ENCODE measurements at places on chromosomes 5 and 9.

- DNase-seq = no peak
Measured at GRCh38 chr9:134216961-134217360, 52.6 kb upstream of the RNU6ATAC start.

- DNase-seq = no peak
Measured at GRCh38 chr5:136992796-136993489, 506.2 kb downstream of the SPOCK1 start.

- DNase-seq = peak; percentile 96
Measured at GRCh38 chr9:129823935-129824601, at the start of gene TOR1A. TSS of gene TOR1A (minus strand) at chr9:129824136. CDS start at chr9:129824085, 51 bp downstream.

DNA sequence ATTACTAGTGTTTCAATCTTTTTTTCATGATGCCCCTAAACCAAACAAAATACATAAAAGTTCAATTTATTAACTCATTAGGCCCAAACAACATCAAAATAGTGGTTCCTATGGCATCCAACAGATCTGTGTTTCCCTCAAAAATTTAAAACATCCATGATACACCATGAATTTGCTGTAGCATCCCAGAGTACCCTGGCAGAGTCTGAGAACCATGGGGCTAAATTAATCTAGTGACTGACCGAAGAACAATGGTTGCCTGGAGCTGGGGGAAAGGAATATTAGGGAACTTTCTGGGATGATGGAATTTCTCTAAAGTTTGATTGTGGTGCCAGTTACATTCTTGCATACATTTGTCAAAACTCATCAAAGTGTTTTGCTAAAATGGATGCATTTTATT lies 79.5 kb upstream of the TRIO start:
- no peak for DNase-seq

DNA sequence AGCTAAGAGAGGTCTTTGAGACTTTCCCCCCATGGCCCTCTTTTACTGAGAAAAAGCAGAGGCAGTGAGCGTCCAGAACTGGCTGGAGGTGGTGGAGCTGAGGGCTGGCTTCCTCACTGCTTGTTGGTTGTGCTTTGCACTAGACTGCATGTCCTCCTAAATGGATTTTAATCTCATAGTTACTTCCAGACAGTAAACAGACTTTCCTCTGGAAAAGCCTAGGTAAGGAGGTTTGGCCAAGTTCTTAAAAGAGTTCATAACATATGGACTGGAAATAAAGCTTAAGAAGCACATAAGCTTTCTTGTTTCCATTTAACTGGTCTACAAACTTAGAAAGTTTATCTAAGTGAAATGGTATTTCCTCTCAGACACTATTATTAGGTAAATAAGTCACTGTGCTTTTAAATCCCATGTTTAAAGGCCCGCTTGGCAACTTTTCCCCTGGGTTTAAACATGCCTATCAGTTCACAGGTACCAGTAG lies 2.0 kb downstream of the ASPN start:
- no peak for DNase-seq

DNA sequence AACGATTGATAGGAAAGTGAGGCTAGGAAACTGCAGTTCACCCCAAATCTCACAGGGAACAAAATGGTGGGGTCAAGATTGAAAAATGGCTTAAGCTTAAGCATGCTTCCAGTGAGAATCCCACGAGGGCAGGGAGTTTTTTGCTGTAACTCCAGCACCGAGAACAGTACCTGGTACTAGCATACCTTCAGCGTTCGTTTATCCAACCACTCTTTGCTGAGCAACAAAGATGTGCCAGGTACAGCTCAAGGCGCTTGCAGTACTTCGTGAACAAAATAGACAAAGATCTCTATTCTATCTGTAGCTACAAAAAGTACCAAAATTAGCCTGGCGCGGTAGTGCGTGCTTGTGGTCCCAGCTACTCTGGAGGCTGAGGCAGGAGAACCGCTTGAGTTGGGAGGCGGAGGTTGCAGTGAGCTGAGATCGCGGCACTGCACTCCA lies 778 bp upstream of the PPP6C start:
- DNase-seq = no peak

DNA sequence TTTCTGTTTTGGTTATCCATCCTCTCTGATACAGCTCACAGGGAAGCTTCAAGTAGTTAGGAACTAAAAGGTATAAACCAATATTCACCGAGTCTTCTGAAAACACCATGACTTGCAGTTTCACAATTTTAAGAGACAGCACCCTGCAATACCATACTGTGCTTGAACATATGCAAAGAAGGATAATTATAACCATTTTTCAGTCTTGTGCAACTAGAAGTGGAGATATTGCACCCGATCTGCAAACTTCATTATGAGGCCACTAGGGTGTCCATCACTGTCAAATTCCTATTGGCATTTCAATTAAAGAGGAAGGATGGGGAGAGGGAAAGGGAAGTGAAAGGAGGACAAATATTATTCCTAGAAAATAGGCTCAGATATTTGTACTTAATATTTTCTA lies 32.4 kb upstream of the CEP120 start:
- DNase-seq = peak; percentile 1

DNA sequence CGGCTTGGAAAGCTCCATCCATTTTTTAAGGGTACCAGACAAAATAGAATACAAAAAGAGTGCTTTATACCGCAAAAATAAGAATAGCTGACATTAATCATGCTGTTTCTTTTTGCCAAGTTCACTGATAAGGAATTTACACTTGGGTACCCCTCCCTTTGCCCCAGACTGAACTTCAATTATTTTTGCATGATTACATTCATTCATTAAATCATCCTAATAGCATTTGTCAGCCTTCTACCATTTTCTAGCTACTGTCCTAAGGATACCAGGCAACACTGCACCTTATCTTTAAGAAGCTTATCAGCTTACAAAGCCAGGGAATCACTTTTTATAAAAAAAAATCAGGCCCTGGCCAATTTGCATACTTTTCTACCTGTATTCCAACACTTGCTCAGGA lies 48.4 kb downstream of the YIPF5 start:
- no peak for DNase-seq

DNA sequence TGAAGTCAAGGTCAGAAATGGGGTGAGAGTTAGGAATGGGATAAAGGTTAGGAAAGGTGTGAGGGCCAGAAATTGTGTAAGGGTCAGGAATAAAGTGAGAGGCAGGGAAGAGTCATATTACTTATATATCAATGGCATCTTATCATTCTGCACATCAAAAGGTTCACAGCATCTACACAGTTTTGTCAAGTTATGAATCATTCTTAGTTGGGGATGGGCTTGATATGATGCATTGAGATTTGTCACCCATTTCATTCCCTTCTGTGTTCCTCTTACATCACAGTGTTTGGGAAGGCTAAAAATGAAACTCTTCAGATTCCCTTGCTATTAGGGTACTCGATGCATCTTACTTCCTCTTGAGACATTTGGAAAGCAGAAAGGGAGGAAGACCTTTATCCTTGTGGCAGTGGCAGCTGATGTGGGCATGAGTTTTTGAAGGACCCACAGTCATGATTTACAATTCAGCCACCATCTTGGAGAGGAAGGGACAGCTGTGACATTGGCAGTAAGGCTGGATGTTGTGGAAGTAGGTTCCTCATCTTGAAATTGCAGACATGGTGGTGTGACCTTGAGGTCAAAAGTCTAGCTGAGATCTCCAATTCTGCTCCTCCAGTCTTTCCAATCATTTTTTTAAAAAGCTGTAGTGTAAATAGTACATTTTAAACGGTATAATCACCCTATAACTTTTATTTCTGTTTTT lies 24.2 kb upstream of the NPR3 start:
- no peak for DNase-seq

- no peak for DNase-seq
Measured at GRCh38 chr5:171706736-171707441, 78.7 kb upstream of the SMIM23 start.

DNA sequence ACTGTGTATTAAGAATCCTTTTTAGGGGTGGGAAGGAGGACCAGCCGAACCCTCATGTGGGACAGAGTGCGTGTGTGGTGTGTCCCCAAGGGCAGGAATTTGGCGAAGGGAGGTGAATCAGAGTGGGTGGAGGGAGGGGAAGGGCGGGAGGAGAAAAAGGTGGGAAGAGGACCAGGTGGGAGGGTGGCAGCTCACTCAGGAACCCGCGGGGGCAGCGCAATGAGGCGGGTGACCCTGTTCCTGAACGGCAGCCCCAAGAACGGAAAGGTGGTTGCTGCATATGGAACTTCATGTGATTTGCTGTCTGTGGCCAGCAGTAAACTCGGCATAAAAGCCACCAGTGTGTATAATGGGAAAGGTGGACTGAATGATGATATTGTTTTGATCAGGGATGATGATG lies 8.8 kb upstream of the POLR1E start:
- DNase-seq = no peak

GRCh38 chr5:131747180-131748105 lies 49.4 kb downstream of the FNIP1 start:
- DNase-seq = peak; percentile 97

GRCh38 chr5:74452856-74453255 lies 187.7 kb downstream of the ENC1 start:
- DNase-seq = no peak

GRCh38 chr5:13783726-13784125 lies 160.8 kb downstream of the DNAH5 start:
- no peak for DNase-seq

GRCh38 chr9:38423273-38423972 lies 831 bp downstream of the IGFBPL1 start:
- no peak for DNase-seq

- no peak for DNase-seq
Measured at GRCh38 chr5:102600964-102601363, 102.2 kb upstream of the SLCO6A1 start.

DNA sequence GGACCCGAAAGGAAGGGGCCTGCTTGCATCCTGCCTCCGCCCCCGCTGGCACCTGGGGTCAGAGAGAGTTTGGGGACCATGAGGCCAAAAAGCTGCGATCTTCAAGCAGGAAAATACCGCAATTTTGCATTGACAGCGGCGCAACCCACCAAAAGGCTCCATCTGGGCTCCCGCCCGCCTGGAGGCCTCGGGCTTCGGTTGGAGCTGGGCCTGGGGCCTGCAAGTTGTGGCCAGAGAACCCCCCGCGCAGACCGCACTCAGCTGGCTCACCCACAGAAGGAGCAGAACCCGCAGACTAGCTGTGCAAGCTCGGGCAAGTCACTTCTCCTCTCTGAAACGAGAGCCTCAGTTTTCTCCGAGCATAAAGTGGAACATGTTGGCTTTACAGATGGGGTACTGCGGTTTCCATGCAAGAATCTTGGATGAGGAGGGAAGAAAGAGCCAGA lies 1.3 kb downstream of the NR5A1 start:
- no peak for DNase-seq

DNA sequence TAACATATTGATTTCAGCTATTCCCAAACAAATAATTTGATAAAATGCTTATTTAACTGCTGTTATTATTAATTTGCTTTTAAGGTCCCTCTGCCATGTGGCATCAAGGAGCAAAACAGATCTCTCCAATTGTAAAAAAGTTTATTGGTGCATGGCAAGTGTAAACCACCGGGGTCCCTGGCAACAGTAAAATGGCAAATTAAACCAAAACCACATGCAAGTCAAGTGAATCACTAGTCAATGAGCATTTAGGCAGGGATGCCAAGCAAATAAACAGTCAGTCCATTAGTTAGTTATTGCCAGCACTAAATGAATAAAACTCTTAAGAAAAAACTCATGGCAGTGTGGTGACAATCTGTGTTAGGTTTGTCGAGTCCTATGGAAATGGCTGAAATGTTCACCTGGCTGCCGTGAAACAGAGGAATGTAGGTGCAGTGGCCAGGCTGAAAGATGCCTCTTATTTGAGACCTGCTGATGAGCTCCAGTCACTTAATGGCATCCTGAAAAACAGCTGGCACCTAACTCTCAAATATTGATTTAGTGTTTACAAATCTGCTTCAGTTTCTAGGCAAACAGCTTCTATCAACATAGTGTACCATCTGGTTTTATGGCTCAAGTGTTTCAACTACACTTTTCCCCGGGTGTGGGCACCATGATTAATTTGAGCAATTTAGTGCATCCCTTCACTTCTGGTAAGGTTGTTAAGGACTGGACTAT lies 296.5 kb upstream of the ITGA1 start:
- DNase-seq = no peak

- no peak for DNase-seq
Measured at GRCh38 chr9:72924154-72924790, 28.6 kb downstream of the ALDH1A1 start.

DNA sequence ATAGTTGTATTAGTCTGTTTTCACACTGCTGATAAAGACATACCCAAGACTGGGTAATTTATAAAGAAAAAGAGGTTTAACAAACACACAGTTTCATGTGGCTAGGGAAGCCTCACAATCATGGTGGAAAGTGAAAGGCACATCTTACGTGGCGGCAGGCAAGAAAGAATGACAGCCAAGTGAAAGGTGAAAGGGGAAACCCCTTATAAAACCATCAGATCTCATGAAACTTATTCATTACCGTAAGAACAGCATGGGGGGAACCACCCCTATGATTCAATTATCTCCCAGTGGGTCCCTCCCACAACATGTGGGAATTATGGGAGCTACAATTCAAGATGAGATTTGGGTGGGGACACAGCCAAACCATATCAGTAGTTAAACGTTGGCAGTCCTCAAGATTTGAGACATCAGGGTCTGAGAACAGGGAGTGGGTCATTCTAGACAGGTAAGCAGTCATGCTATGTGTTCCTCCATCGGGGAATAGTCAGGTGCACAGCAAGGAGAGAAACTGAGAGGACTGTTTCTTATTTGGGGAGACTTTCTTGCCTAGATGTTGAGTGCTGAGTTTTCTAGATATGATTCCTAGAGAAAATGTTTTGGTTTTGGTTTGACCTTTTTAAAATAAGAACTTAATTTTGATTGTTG lies 45.8 kb upstream of the ENTREP1 start:
- DNase-seq = no peak

GRCh38 chr5:171149772-171150171 lies 159.3 kb upstream of the TLX3 start:
- no peak for DNase-seq

- DNase-seq = no peak
Measured at GRCh38 chr5:61603211-61603908, 271.3 kb downstream of the ZSWIM6 start.

GRCh38 chr5:112491257-112491656 lies 72.2 kb upstream of the EPB41L4A start:
- peak; percentile 25 for DNase-seq

GRCh38 chr5:16888694-16889124 lies 47.4 kb downstream of the MYO10 start:
- DNase-seq = no peak

- no peak for DNase-seq
Measured at GRCh38 chr5:180294411-180294810, 2.5 kb upstream of the MAPK9 start.

- peak; percentile 52 for DNase-seq
Measured at GRCh38 chr5:59588922-59589321, 304.6 kb downstream of the PDE4D start.

GRCh38 chr5:73663161-73663859 lies 37.3 kb downstream of the ARHGEF28 start:
- DNase-seq = no peak
